ENCODE measurements at places on chromosomes 6 and 20. TPM values are rescaled to one million over a fixed set of nuclear protein-coding genes. Genes with fewer than 3 reads are reported as not detected.

TPBG gene
- total RNA-seq: 0.31 TPM

LY6G6D gene
- total RNA-seq: 1.0 TPM

VSX1 gene
- total RNA-seq: not detected

VGLL2 gene
- 0.10 TPM for total RNA-seq

RIPOR3 gene
- 0.42 TPM for total RNA-seq

TAF11 gene
- total RNA-seq: 21.4 TPM

ADGRG6 gene
- 1.8 TPM for total RNA-seq

MBOAT1 gene
- total RNA-seq: 9.9 TPM

TMEM217 gene
- total RNA-seq: 1.6 TPM

RUNX2 gene
- total RNA-seq: 10.4 TPM

BPIFB4 gene
- not detected for total RNA-seq

NKX2-4 gene
- total RNA-seq: not detected

TMEM74B gene
- total RNA-seq: not detected

C2 gene
- 2.5 TPM for total RNA-seq

ADGB gene
- not detected for total RNA-seq

CAPN11 gene
- 0.10 TPM for total RNA-seq

DSP gene
- total RNA-seq: 0.94 TPM

DUSP22 gene
- total RNA-seq: 37.7 TPM

COX4I2 gene
- total RNA-seq: not detected

NRSN1 gene
- not detected for total RNA-seq

HLA-DPB1 gene
- total RNA-seq: 166 TPM

ZBTB46 gene
- total RNA-seq: 2.1 TPM

UNC93A gene
- not detected for total RNA-seq

PTCRA gene
- 6.9 TPM for total RNA-seq

BPI gene
- total RNA-seq: 5.5 TPM

PNPLA1 gene
- 1.2 TPM for total RNA-seq

XKR7 gene
- total RNA-seq: under 0.01 TPM

SLC35D3 gene
- 0.52 TPM for total RNA-seq

ESR1 gene
- 0.63 TPM for total RNA-seq

PTK7 gene
- 1.8 TPM for total RNA-seq

EYS gene
- total RNA-seq: under 0.01 TPM

MRAP2 gene
- total RNA-seq: 0.10 TPM

HEY2 gene
- 0.10 TPM for total RNA-seq

SPATS1 gene
- total RNA-seq: not detected

NFYA gene
- 16.6 TPM for total RNA-seq

TGM3 gene
- total RNA-seq: 0.10 TPM

SGK2 gene
- 0.10 TPM for total RNA-seq

RPP40 gene
- 1.3 TPM for total RNA-seq

CD109 gene
- 3.0 TPM for total RNA-seq

PHF20 gene
- 103 TPM for total RNA-seq

KIAA1755 gene
- total RNA-seq: 0.10 TPM

ZSCAN23 gene
- 0.73 TPM for total RNA-seq

CDH26 gene
- total RNA-seq: 0.73 TPM

SLC13A3 gene
- total RNA-seq: 0.10 TPM

CEP250 gene
- total RNA-seq: 10.7 TPM

SH3BGRL2 gene
- total RNA-seq: 26.1 TPM

RGS17 gene
- not detected for total RNA-seq

ARMH2 gene
- not detected for total RNA-seq

WFDC2 gene
- not detected for total RNA-seq

ANKRD6 gene
- 1.8 TPM for total RNA-seq
